T-helper 9 cell (primary cell): ENCODE measurements at places on chromosomes 6 and 20.

DNA sequence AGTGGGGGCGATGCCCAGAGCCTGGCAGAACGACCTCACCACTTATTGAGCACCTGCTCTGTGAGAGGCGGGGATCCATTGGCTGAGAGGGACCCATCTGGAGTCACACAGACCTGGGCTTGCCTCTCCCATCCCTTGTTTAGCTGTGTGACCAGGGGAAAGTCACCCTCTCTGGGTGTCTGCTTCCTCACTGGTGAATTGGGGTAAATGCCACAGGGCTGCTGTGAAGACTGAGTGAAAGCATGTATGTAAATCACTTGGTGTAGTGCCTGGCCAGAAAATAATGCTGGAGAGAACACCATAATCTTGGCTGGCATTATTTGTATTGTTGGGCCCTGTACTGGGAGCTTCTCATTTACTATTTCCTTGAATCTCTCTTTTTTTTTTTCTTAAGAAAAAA, 83.4 kb upstream of the PRL start:
- no peak for DNase-seq

GRCh38 chr6:145420599-145420998, 314.7 kb downstream of the EPM2A start:
- DNase-seq = no peak

GRCh38 chr20:35298264-35298663, 6.0 kb upstream of the FAM83C start:
- no peak for DNase-seq

DNA sequence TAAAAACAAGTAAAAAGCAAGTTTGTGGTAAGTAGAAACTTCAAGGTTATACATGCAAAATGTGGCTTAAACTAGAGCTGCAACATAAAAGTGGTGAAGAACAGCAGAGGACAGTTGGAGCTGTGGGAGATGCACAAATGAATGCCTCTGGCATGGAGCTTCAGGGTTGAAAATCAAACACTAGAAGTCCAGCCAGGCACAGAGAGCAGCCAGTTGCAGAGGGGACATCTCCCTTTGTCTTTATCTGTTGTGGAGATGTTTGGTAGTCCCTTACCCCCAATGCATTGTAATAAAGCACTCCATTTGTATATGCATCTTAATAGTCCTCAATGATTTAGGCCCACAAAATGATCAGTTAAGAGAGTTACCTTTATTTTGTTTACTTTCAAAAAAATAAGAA, 73.1 kb upstream of the C20orf144 start:
- DNase-seq = no peak

DNA sequence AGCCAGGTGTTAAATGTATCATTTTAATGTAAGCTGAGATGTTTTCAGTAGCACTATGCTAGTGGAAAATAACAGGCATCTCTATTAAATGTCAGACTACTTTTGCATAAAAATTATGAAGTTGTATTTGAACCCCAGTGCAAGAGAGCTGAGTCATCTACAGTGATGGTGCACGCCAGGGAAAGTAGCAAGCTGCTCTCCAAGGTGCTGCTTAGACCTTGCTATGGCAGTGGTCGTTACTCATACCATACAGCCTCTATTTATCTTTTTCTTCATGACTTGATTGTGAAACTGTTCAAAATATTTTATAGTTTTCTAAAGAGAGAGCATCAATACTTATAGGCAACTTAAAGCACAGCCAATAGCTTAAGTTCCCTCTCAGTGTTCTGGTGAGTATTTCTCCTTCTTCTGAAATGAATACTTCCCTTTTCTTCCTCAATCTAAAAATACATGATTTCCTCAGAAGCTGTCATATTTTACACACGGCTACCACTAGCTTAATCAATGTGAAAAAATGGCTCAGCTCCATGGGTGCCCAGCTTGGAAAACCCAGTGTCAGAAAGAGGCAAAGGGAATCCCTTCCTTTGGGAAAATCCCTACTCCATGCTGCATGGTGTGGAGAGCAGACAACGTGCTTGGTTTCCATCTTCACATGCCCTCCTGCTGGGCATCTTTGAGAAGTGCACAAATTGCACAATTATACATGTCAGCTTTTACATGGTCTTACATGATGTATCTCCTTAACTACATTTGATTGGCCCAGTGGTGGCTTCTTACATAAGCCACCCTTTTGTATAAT, 105.6 kb downstream of the ELOVL4 start:
- DNase-seq = no peak

GRCh38 chr6:26118999-26119398, 31.8 kb downstream of the HFE start:
- no peak for DNase-seq

DNA sequence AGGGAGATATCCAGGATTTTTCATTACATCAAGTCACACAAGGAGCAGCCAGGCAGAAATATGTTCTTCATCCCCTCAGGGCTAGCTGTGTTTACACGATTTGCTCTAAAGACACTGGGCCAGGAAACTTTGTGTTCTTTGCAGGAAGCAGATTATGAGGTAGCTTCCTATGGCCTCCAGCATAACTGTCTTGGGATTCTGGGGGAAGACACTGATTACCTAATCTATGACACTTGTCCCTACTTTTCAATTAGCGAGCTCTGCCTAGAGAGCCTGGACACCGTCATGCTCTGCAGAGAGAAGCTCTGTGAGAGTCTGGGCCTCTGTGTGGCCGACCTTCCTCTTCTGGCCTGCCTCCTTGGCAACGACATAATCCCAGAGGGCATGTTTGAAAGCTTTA, 11.2 kb downstream of the FAM120B start:
- DNase-seq = no peak

DNA sequence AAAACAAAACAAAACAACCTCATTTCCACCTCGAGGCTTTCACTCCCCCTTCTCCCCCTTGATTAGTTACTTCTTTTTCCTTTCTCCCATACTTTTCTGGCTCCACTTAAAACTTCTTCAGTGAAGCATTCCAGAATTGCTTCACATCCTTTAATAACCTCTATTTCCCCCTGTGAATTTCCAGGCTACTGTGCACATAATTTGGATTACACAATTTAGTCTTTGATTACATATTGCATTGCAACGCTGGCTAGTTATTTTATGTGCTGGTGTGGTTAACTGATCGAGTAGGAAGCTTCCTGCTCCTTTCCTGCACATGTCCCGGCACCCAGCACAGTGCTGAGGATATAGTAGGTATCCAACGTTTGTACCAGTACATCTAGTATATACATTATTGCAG, 28.1 kb upstream of the EEF1E1 start:
- DNase-seq = no peak

DNA sequence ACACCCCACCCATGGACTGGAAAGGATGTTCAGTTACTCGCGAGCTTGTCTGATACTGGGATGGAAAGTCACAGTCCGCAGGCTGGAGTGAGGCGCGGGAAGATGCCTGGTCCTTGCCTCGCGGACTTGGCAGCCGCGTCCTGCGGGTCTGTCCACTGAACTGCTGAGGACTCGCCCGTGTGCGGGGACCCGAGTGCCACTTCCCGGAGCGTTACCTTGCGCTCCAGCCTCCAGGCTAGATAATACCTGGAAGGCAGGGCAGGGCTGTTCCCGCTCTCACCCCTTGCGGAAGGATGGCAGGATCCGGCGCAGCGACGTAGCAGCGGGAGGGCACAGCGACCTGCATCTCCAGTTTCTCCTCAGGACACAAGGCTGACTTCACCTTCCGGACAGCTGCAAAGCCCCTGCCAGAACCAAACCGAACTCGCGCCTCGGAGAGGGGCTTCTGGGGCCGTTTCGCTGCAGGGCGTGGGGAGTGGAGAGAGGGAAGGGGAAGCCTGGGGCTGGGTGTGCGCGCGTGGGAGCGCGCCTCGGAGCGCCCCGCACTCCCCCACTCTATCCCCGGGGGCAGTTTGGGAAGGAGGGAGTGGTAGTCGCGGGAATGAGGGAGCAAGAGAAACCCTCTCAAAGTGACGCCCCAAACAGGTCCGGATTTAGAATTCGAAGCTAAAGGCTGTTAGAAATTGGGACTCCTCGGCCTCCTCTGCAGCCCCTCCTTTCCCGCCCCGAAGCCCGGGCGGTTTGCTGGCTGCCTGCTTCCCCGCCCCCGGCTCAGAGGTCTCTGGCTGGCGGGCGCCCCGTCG, at the start of gene KCNQ5:
KCNQ5 (plus strand) TSS at position 774 of the 803 bp plus-strand sequence.
- DNase-seq = no peak
